Trophoblast cell (in vitro differentiated cells and primary cell): ENCODE measurements at places on chromosomes 5 and 9.

- DNase-seq: peak; percentile 71
These were observed 115.4 kb downstream of the LHX2 start for GRCh38 chr9:124126648-124127646.

DNA sequence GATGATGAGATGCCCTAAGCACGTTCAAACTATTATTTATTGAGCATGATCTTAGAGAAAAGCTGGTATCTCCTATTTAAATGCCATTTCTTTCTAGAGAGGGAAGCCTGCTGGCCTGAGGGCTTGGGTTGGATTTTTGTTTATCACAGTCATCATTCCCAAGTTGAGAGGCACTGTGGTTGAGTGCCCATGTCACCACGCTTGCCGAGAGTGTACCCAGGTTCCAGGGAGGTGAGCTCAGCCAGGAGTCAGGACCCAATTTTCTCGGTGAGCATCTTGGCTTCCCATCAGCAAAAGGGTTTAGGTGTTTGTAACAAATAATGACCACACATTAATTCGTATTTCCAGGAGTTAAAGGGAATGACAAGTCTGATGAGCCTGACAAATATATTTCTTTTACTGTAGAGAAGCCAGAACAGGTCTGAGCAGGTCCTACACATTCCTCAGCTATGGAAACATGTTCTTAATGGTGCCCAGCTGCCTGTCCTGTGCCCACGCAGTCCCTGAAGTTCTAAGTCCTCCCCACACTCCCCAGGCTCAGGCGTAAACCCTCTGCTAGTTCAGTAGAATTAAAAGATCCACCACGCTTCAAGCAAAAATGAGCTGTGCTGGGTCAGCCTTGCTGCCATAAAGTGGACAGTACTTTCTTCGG lies 258.9 kb upstream of the IRX2 start:
- DNase-seq: no peak

DNA sequence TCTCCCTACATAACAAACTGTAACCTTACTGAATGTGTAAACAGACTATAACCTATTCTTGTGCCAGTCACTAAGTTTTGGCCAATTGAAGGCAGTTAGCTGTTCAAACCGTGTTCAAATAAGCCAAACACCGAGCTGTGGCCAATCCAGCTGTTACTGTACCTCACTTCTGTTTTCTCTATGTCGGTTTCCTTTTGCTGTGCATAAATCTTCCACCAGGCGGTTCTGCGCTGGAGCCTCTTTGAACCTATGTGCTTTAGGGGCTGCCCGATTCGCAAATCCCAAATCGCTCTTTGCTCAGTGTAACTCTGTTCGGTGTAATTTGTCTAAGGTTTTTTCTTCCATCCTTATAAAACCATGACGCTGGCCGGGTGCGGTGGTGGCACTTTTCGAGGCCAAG lies 31.8 kb downstream of the F2R start:
- DNase-seq: no peak

- DNase-seq: no peak
These were observed 74.5 kb upstream of the SPINK5 start for GRCh38 chr5:147989239-147989638.

- DNase-seq: no peak
These were observed 538.3 kb downstream of the CSNK1G3 start for GRCh38 chr5:124050120-124050770.
